ENCODE measurements at places on chromosomes 7 and 10.

- no peak for DNase-seq
Measured at GRCh38 chr7:43747328-43748105, 11.0 kb upstream of the BLVRA start.

DNA sequence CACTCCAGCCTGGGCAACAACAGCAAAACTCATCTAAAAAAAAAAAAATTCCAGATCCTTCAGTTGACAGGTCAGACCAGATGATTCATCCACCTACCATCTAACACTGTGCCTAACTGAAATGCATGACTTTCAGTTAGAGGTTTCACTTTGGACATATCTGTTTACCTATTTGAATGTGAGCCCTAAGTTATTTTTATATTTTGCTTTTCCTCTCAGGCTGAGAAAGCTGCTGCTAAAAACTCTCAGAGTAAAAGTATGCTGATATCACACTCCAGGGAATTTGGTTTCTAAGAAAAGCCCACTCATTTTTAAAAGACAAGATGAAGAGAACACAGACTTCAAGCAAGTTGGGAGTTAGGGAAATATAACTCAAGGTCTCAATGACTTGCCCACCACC lies 126.0 kb downstream of the SGMS1 start:
- no peak for DNase-seq

DNA sequence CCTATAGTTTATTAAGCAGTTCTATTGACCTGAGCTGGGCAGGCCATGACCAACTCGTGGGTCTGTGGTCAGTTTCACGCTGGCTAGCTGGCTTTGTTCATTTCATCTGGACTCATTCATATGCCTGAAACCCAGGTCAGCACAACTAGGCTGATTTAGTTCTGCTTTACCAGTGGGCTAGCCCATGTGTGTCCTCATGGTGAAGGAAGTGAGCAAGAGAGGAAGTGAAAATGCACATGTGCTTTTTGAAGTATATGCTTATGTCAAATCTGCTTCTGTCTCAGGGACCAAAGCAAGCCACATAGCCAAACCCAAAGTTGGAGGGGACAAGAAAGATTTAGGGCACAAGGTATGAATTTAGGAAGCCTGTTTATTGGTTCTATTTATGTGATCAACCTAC lies 154.5 kb downstream of the RNF133 start:
- DNase-seq = no peak

DNA sequence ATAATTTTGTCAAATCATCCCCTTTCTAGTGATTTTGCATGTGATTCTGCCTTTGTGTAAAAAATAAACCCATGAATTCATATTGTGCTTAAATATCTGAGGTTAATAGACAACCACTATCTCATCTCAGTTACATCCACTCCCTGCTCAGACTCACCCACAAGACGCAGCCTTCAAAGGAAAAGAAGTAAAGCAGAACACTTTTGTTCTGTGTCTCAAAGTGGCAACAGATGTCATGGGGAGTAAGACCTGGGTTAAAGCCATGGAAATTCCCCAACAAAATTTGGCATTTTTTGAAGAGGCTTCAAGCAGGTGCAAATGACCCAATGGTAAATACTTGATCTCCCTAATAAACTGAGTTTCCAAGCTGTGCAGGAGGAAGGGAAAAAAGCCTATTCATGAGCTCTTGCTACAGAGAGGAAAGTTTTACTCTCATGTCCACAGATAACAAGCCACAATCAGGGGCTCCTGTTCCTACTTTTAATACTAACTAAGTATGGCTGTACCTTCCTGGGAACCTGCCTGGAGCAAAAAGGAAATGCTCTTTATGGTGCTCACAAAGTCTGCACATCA lies 4.7 kb downstream of the CYP3A7 start:
- DNase-seq = no peak

DNA sequence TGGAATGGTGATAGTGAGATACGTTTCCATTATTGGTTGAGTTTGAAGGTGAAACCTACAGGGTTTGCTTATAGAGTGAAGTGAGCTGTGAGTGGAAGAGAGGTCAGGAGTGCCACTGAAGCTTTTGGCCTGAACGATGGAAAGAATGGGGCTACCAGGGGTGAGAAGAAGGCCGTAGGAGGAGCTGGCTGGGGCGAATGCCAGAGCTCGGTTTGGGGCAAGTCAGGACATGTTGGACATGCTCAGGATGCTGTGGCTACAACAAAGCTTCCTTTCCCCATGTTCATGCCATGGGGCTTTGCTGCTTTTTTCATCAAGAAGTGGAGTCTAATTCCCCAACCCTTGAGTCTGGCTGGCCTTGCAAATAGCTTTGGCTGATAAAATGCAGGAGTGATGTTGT lies 253.7 kb downstream of the GLRX3 start:
- no peak for DNase-seq

GRCh38 chr7:121002757-121003200 lies 14.3 kb downstream of the CPED1 start:
- DNase-seq = no peak

DNA sequence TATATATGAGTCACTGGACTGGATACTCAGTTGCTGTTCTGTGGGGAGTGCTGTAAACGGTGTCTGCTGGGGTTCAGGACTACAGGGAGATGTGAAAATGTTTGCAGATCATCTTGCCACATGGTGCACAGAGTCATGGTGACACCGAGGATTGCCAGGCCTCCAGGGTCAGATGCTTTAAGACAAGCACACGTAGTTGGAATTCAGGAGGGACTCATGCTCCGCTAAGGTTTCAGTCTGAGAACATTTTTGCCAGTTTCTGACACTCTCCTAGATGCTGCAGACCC lies 211.3 kb downstream of the CXCL12 start:
- no peak for DNase-seq

GRCh38 chr7:34022626-34023025 lies 117.3 kb downstream of the BMPER start:
- DNase-seq = no peak

DNA sequence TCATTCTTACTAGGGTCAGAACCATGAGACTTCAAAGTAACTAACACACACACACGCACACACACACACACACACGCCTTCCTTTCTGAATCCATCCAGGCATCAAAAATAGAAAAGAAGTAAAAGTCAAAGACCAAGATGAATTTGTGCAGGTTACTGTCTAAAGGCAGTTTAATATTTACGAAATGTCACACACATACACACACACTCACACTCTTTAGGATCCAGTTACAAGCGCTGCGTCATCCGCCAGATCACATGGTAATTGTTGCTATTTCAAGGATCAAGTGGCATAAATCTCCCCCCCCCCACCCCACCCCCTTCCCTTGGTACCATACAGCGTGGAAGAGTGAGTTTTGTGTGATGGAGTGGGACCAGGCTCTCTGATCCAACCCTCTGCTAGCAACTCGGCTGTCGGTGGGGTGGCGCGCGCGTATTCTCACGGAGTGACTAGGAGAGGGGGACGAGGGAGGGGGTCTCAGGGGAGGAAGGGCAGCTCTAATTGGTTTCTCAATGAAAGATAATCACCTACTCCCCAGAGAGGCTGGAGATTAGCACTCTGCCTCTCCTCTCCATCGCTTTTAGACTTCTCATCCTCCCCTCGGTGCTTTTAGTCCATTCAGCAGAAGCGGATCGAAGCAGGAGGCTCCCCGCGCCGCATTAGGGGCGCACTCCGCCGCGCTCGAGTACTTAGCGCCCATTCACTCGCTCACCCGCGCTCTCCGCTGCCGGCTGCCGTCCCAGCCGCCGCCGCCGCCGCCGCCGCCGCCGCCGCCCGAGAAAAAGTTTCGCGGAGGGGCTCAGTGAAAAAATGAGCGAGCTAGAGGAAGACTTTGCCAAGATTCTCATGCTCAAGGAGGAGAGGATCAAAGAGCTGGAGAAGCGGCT lies 83.5 kb upstream of the PRKG1 start:
- DNase-seq = peak; percentile 76

DNA sequence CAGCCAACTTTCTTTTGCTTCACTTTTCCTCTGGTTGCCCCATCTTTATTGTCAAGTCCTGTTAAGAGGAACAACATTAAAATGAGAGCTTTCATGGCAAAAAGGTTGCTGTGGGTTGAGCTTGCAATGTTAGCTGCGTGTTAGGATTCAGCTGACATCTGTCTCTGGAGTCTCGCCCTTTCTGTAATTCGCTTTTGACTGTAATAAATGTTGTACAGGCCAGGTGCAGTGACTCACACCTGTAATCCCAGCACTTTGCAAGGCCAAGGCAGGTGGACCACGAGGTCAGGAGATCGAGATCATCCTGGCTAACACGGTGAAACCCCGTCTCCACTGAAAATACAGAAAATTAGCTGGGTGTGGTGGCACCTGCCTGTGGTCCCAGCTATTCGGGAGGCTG lies 24.1 kb downstream of the MNX1 start:
- DNase-seq = no peak

DNA sequence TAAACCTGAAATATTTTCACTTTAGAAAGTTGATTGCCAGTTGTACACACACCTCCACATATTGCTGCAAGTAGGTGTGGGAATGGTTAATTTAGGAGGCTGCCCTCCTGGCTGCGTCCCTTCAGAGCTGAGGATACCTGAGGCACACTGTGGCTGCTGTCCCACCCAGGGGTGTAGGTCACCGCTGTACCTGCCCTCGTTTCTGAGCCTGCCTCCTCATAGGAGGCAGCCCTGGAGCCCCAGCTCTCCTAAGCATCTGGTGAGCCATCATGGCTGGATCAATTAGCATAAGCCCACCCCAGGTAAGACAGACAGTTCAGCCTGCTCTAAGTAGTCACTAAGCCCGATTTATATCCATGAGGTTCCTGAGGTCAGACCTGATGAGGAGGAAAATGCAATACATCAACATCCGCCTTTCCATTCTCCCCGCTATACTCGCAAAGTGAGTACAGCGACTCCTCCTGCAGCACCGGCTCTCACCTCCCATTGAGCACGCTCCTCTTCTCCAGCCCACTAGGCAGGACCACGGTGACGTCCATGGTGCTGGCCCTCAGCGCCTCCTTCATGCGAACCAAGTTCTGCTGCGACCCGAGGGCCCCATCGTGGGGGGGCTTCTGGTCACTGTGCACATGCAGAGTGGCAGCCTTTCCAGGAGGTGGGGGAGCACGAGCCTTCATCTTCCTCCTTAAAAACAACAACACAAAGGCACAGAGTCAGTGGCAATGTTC lies 97.2 kb downstream of the COBL start:
- no peak for DNase-seq

- DNase-seq = no peak
Measured at GRCh38 chr7:131773413-131773812, 217.0 kb upstream of the PODXL start.

DNA sequence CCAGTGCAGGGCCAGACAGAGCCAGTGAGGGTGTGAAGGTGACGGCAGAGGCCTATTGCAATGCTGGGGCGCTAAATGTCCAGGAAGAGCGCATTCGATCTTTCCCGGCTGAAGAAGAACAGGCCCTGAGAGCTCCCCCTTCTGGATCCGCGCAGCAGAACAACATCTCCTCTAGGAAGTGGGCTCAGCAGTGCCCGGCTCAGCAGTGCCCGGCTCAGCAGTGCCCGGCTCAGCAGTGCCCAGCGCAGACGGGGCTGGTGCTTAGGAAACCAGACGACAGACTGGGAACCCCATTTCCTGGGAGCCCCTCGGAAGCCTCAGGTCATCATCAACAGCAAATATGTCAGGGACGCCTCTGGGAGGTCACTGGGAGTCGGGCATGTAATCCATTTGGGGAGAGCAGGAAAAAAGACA lies 4.7 kb upstream of the NOS3 start:
- DNase-seq = no peak

GRCh38 chr10:102645741-102646609 lies 1.7 kb downstream of the TRIM8 start:
- DNase-seq = peak; percentile 82

GRCh38 chr7:78714356-78714755 lies 739.1 kb downstream of the MAGI2 start:
- DNase-seq = no peak

DNA sequence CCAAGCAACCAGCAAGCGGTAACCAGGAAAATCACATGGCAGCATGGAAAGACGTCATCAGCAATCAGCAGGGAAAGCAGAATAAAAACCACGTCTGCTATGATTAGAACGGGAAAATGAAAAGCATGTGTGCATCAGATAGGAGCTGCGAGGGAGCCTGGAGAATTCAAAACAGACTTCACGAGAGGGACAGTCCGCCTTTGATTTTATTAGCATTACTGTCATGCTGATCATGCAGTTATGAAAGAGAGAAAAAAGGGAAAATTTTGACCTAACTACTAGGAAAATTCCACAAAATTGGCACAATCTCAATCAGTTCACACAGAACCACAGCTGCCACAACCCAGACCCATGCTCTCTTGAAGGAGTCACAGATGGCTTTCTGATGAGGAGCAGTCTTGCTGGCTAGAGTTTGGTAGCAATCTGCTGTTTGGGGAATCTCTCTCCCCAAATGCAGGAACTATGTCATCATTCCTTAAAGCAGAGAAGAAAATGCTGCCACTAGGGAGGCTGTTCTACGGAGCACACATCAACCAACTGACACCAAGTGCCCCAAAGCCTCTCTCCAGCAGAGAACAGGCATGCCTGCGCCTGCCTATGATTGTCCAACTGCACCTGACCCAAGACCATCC lies 295.9 kb downstream of the TNS3 start:
- DNase-seq = no peak

- DNase-seq = no peak
Measured at GRCh38 chr10:105658696-105659095, 1017.6 kb downstream of the SORCS3 start.
